ENCODE measurements at places on chromosomes 5 and 9.

- DNase-seq, result no peak
These were observed 221.2 kb downstream of the TMEM167A start for GRCh38 chr5:82855893-82856550.

GRCh38 chr5:75342836-75343235 is 5.8 kb downstream of the HMGCR start:
- no peak for DNase-seq

GRCh38 chr5:7415123-7415522 is 19.2 kb downstream of the ADCY2 start:
- DNase-seq, result no peak

DNA sequence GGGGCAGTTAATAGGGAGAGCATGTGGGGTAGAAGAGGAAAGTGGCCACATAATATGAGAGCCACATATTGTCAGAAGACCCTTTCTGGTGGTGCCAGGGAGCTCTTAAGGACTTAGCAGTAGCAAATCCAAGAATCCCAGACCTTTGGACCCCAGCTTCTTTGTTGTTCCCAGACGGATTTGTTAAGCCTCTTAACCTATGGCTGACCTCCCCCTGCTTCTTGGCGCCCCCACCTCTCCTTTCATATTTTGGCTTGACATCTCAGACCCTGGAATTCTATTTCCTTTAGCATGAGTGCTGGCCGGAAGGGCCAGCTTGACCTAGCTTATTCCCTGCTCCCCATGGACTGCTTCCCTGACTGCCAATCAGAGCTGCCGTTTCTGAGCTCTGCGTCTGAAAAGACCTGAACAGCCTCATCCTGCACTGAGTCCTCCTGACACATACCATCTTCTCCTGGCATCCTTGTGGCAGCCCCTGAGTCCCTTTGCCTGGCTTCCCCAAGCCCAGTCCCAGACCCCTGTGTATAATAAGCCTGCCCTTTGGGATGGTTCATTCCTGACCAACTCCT is 116.3 kb downstream of the PRKACG start:
- no peak for DNase-seq

All from SK-N-MC (cell line).